ENCODE measurements at places on chromosomes 1 and 21.
A peak's percentile ranks its signal among the peaks of the same experiment; 100 is the strongest.

DNA sequence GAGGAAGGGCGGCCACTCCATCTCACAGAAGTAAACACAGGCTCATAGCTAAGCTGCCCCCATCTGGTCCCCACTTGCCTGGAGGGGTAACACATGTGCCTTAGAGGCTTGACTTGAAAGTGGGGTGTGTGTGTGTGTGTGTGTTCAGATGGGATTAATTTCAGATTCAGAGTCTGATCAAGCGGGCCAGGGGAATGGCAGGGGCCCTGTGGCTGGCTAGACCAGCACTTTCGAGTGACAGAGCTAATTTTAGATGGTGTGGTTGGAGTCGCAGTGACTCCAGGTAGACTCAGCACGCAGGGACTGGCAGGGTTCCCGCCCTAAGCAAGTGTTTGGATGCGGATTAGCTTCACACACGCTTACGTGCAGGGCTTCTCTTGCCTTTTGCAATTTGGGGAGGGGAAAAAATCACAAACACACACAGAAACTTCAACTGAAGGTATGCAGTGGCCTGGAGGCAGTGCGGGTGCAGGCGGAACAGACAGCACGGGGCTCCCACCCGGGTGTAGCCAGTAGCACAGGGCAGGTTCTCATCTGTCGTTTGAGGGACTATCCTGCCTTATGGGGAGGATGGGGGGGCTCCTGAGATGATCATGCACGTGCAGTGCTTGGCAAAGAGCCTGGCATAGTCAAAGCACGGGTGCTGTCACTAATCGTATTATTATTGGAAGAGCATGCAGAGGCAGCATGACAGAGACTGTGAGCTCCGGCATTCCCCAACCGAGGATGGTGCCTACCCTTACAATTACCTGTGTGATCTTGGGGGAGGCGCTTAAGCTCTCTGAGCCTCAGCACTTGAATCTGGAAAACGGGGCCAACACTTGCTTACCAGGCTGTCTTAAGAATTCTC, 1.3 kb downstream of the EDN2 start:
- no peak for DNase-seq

- no peak for DNase-seq
Observed at GRCh38 chr1:40773748-40774265, 9.8 kb upstream of the KCNQ4 start.

DNA sequence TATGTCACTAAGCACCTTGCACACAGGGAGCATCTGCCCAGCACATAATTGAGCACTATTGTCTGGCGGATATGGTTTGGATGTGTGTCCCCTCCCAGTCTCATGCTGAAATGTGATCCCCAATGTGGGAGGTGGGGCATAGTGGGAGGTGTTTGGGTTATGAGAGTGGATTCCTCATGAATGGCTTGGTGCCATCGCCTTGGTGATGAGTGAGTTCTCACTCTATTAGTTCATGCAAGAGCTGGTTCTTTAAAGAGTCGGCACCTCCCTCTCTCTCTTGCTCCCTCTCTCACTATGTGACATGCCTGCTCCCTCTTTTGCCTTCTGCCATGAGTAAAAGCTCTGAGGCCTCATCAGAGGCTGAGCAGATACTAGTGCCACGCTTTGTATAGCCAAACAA, 9.5 kb downstream of the CTSK start:
- no peak for DNase-seq

- DNase-seq, result peak; percentile 15
Observed at GRCh38 chr1:41241354-41241748, 755 bp downstream of the SCMH1 start.

GRCh38 chr1:23118957-23119792, 49.5 kb downstream of the LUZP1 start:
- DNase-seq, result peak; percentile 40

- DNase-seq, result peak; percentile 75
Observed at GRCh38 chr1:26275580-26276431, 4.1 kb upstream of the SH3BGRL3 start.

GRCh38 chr1:3672971-3673361, 20.6 kb downstream of the TP73 start:
- no peak for DNase-seq

GRCh38 chr1:154747380-154747739, 122.7 kb downstream of the KCNN3 start:
- DNase-seq, result no peak

Measured in activated CD4-positive, alpha-beta T cell treated with anti-CD3 and anti-CD28 coated beads, Interleukin-2, amount 50 U/mL, for 1 hour (primary cell).